ENCODE measurements at places on chromosomes 16 and 17.

GRCh38 chr17:58535431-58535830 is 21.0 kb upstream of the MTMR4 start:
- no peak for DNase-seq

- DNase-seq, result peak; percentile 71
Observed at GRCh38 chr16:3774156-3774767, 56.9 kb upstream of the TRAP1 start.

- DNase-seq, result peak; percentile 1
Observed at GRCh38 chr16:65704866-65705265, 583.0 kb upstream of the CDH11 start.

DNA sequence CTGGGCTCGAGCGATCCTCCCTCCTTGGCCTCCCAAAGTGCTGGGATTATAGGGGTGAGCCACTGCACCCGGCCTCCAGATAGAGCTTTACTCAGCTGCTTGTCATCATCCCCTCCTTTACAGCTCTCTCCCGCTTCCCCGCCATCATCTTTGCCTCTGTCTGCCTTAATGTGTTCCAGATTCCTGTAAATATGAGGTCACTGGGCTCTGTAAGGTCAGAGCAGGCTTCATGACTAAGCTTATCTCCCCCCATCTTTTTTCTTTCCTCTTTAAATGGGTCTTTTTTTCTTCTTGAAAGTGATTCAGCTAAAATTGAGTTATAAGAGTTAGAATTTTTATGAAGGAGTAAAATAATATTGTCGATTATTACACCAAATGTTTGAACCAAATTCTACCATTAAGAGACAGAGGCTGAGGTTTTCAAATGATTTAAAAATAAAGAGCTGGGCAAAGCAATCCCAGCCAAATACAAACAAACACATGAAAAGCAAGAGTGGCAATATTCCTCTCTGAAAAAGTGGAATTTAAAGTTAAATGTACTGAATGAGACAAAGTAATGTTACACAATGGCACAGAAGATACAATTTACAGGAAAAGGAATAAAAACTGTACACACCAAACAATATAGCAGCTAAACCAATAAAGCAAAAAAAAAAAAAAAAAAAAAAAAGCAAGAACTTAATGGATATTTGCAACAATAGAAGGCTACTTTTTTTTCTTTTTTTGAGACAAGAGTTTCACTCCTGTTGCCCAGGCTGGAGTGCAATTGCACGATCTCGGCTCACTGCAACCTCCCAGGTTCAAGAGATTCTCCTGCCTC is 62.1 kb downstream of the CRISPLD2 start:
- DNase-seq, result no peak

DNA sequence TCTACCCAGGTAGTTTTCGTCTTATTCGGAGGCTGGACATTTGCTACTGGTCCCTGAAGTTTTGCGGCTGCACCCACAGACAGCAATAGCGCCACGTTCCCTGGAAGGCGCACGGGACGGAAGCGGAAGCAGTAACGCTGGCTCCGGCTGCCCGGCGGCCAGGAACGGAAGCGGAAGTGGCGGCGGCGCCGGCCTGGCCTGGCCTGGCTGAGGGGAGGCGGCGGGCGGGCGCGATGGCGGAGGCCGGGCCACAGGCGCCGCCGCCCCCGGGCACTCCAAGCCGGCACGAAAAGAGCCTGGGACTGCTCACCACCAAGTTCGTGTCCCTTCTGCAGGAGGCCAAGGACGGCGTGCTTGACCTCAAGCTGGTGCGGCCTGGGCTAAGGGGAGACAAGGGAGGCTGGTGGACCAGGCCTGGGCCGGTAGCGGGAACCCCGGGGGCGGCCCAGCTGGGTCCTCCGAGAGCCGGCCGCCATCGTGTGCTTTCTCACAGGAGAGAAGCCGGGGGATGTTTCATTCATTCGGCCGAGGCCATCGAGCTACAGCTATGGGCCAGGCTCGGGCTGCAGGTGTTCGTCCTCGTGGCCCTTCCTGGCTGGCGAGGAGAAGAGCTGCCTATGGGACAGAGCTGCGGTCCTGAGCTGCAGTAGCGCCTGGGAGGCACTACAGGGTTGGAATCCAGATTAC is at the start of gene E2F4:
TSS of gene E2F4 (plus strand) at position 161 of the 687 bp plus-strand sequence. CDS start at position 234, 73 bp downstream.
- peak; percentile 88 for DNase-seq

DNA sequence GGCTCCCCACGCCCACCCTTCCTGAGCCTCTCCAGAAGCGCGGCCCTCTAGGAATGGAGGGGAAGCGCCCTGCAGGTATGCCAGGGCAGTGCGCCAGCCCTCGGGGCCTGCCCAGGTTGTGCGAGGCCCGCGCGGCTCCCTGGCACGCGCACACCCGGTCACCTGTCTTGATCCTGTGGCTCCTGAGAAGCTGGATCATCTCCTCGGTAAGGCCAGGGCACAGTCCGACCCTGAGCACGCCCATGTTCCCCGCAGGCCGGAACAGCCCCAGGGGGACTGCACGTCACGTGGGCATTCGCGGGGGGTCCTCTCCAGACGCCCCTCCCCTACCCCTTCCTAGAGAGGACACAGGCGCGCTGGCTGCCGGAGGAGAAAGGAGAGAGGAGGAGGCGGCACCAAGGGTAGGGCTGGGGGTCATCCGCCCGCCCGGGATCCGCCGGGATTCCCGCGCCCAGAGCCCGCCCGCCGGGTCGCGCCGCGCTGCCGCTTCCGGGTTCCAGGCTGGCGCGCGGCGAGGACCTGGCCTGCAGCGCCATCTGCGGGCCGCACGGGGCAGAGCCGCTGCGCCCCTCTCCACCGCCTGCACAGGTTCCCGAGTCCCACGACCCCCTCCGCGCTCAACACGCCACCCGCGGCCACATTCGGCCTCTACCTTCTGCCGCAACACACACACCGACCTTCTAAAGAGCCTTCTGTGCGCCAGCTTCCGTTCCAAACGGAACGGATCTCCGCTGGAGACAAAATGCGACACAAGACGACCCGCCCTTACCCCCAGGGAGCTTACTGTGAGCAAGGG is at the start of gene RAD51D:
TSS of gene RAD51D (minus strand) at position 491 of the 796 bp plus-strand sequence. CDS start at position 244, 247 bp downstream.
- DNase-seq, result peak; percentile 92

- DNase-seq, result no peak
Observed at GRCh38 chr16:55571-56136, 2.0 kb downstream of the SNRNP25 start.

DNA sequence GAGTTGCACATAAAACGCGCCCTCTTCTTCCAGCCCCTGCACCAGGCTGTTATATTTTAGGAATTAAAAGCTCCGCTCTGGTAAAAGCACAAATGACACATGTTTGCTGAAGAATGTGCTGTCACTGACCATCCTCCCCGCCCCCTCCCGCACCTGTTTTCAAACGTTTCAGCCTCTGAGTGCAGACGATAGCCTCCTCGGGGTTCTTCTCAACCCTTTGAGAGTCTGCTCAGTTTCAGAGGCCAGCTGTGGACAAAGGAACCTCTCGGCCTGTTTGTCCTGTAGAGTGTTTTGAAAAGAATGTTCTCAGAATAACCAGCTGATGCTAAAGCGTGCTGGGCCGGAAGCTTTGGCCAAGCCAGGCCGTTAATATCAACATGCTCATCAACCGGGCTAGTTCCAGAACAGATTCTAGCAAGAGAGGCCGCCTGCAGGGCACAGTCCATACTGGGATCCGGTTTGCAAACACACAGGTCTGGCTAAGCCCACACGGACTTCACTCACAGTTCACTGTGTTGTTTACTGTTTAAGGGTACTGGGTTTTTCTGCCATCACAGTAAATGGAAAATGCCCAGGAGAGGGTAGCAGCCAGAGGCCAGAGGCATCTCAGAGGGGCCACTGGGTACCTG is 6.4 kb upstream of the CACNG4 start:
- DNase-seq, result no peak

DNA sequence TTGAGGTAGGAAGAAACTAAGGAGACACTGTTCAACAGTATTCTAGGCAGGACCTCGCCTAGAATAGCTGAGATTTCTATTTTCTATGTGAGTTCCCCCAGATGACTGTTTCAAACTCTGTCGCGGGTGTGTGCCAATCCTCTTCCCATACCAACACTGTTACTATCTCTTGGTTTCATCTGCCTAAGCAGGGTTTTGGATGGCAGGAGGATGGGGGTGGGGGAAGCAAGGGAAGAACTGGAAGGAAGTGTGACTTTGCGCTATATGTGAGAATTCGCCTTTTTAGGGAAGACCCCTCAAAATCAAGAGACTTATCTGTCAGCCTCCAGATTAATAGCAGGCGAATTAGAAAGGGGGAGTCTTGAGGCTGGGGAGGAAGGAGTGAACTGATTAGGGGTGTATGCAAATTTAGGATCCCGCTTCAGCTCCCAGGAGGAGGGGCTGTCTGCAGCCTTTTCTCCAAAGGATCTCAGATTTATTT is 521 bp upstream of the G6PC3 start:
- DNase-seq, result no peak

DNA sequence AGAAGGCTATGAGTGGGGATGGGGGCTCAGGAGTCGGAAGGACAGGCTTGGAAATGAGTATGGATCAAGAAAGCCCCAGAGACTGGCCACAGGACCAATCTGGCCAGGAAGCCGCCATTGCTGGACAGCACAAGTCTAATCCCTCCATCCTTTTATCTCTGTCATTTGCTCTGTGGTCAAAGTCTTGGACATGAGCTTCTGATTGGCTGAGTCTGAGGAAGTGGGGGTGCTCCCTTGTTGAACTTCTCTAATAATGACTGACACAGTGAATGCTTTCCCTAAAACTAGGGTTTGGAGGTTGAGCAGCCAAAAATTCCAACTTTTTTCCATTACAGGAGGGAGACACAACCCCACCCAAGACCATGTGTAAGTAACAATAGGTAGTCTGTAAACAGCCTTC is 97.4 kb downstream of the MARF1 start:
- DNase-seq, result no peak

- no peak for DNase-seq
Observed at GRCh38 chr16:89709166-89709565, 7.7 kb upstream of the SPATA2L start.

- peak; percentile 3 for DNase-seq
Observed at GRCh38 chr17:18246880-18247612, 11.5 kb downstream of the FLII start.

DNA sequence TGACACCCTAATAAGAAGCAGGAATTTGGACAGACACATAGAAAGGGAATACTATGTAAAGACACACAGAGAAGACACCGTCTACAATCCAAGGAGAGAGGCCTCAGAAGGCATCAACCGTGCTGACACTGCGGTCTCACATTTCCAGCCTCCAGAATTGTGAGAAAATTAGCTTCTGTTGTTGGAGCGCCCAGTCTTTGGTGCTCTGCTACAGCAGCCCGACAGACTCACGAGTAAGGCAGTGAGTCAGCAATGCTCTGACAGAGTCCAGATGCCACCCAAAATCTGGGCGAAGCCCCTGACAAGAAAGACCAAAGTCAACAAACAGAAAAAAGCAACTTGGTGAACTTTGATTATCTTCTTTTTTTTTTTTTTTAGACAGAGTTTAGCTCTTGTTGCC is 32.5 kb upstream of the RAI1 start:
- DNase-seq, result no peak

DNA sequence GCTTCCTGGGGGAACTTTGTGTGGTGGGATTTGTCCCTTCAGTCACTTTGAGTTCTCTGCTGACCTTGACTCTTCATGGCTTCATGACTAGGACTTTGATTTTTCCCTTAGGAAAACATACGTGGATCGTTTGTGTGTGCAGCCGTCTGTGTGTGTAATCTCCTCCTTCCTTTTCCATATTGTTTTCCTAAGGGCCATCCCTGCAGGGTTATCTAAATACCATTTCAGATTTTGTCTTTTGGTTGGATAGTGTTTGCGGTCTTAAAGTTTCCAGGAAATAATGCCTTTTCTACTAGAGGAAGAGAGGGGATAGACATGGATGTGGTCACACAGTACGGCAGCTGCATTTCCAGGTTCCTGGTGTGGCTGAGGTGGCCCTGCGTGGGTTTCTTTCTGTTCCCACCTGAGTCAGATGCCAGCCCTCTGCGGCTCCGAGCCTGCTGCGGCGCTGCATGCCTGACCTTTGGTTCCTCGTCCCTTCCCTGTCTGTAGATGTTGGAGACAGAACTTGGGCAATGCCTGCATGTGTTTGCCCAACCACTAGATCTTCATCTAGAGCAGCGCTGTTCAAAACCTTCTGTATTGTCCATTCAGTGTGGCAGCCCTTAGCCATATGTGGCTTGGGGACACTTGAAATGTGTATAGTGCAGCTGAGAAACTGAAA is 72.0 kb upstream of the LGALS9 start:
- no peak for DNase-seq

DNA sequence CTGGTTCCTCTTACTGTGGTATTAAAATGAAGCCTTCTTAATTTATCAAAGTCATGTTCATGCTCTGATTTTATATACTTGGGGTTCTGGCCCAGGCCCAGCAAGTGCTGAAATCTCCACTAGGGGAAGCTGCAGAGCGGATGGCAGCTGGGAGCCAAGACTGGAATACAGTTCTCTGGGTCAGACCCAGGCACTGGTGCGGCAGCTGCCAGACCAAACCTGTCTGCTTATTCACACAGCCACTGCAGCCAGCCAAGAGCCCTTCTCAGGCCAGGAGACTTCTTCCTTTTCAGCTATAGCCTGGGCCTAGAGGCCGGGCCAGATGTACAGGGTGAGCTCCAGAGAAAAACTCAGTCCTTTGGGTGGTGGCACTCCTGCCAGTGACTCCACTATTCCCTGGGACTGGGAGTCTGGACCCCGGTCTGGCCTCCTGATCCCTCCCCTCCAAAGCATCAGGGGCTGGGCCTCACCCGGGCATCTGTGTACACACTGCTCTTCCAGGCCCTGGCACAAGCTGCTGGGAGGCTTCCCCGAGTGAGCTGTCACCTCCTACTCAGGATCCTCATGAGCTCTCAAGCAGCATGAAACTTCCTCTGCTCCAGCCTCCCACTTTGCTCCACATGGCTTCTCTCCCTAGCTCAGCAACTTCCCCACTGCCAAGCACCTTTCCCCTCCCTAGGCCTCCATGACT is 24.4 kb downstream of the ATP6V0D1 start:
- DNase-seq, result no peak

GRCh38 chr16:1752853-1753252 is 18.5 kb downstream of the NME3 start:
- DNase-seq, result no peak

DNA sequence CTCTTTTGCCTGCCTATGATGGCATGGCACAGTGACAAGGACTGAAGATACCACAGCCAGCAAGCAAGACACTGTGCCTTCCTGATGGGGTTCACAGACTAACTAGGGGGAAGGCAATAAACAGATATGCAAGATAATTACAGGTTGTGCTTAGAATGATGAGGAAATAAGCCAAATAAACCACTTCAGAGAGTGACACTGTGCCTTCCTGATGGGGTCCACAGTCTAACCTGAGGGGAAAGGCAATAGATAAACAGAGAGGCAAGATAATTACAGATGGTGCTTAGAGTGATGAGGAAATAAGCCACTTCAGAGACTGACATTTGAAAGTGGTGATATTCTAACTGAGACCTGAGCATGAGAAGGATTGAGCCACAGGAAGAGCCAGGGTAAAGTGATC is 84.2 kb downstream of the HS3ST2 start:
- peak; percentile 4 for DNase-seq

DNA sequence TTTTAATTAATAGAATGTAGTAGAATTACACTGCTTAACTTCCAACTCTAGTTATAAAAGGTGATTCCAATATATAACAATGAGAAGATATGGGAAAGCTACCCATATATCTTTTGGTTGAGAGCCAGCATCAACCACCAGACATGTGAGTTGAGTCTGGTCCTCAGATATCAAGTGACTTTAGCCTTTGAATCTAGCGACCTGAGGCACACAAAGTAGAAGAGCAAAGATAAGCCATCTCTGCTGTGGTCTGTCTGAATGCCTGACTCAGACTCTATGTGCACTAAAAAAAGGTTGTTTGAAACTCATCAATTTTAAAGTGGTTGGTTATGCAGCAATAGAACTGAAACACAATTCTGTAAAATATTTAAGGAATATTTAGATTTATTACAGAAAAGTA is 492.5 kb upstream of the SOX9 start:
- DNase-seq, result no peak

All from NCI-H1092 treated with DMSO at 0.1 percent for 48 hours (cell line).